ENCODE measurements at places on chromosomes 1 and 21.

DNA sequence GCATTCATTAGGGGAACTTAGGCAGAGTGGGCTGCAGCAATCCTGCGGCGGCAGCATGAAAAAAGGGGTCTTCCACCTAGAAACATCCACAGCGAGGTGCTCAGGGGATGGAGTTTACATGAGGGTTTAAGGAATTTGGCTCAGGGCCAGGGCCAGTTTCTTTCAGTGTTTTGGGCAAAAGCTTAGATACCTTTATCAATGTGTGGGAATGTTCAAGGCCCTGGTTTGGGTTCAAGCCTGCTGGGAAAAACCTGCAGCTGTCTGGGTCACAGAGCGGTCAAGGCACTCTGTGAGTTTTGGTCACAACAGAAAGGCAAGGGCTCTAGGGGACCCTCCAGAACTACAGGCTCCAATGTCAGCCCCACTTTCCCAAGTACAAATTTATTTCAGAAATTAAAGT, 230.3 kb downstream of the DISC1 start:
- DNase-seq, result no peak

GRCh38 chr1:40939320-40940059, 40.0 kb upstream of the CTPS1 start:
- no peak for DNase-seq

- no peak for DNase-seq
Measured at GRCh38 chr21:32437729-32438128, 25.2 kb downstream of the EVA1C start.

GRCh38 chr21:45788637-45789506, 145.3 kb downstream of the PCBP3 start:
- DNase-seq, result no peak

DNA sequence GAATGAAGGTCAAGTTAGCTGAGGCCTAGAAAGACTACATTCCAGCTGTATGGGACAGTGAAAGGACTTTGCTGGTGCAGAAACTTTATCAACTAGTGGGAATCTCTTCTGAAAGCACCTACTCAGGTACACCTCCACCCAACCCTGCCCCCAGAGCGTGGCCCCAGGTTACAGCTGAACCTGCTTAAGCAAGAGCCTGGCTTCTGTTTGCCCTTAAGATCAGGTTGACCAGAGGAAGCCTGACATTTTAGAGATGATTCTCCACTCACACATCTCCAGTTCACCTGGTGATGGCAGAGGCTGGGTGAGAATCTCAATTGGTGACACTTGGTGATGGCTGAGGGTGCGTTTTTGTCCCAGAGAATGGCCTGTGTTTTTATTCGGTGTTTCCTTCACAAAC, 24.0 kb downstream of the ELAPOR1 start:
- DNase-seq, result no peak

DNA sequence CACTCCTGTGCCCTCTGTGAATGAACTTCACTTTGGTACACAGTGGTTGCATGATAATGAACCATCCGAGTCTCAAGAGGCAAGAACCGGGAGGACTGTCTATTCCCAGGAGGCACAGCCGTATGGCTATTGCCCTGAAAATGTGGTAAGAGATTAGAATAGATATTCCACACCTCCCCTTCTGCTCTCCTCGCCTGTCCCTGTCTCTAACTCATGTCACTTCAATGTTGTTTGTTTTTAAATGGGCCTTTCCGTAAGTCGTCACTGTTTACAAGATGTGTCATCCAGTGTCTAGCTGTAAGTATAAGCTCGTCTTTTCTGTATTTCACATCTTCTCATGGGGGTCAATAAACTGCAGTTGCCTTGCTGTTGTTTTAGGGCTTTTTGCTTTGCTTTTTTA, 122.2 kb downstream of the PATJ start:
- DNase-seq, result no peak

- no peak for DNase-seq
Measured at GRCh38 chr1:66438501-66438900, 95.5 kb upstream of the SGIP1 start.

DNA sequence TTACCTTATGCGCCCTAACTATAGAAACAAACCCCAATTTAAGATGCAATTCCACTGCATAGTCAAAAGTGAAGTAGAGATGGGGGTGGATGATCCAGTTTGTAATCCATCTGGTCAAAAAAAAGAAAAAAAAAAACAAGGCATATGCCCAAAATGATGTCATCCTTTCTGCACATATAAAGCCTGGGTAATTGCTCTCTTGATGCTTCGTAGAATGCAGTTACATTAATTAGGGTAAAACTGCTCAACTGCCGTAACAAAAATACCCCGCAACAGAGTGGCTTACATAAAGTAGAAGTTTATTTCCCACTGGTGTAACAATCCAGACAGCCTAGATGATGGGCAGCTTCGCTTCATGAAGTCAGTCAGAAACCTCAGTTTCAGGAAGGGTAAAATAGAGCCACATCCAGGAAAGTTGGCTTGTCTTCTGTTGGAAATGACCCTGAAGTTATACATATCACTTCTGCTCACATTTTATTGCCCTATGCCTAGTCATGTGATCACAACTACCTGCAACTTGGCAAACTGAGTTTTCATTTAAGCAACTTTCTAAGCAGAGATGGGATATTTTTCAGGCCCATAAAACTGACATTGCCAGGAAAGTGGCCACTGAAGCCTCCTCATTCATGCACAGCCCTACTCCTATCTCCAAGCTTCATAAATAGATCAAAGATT, 221.7 kb downstream of the C1orf94 start:
- DNase-seq, result no peak

- no peak for DNase-seq
Measured at GRCh38 chr1:41740630-41741239, 178.0 kb downstream of the HIVEP3 start.

- DNase-seq, result no peak
Measured at GRCh38 chr1:37930246-37931101, 16.4 kb downstream of the INPP5B start.

DNA sequence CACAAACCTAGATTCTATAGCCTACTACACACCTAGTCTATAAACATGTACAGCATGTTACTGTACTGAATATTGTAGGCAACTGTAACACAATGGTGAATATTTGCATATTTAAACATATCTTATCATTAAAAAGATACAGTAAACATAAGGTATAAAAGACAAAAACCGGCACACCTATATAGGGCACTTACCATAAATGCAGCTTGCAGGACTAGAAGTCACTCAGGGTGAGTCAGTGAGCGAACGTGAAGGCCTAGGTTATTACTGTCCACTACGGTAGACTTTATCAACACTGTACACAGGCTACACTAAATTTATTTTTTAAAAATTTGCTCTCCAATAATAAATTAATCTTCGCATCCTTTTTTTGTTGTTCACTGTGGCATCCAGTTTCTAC, 13.3 kb downstream of the PSMG1 start:
- DNase-seq, result no peak

DNA sequence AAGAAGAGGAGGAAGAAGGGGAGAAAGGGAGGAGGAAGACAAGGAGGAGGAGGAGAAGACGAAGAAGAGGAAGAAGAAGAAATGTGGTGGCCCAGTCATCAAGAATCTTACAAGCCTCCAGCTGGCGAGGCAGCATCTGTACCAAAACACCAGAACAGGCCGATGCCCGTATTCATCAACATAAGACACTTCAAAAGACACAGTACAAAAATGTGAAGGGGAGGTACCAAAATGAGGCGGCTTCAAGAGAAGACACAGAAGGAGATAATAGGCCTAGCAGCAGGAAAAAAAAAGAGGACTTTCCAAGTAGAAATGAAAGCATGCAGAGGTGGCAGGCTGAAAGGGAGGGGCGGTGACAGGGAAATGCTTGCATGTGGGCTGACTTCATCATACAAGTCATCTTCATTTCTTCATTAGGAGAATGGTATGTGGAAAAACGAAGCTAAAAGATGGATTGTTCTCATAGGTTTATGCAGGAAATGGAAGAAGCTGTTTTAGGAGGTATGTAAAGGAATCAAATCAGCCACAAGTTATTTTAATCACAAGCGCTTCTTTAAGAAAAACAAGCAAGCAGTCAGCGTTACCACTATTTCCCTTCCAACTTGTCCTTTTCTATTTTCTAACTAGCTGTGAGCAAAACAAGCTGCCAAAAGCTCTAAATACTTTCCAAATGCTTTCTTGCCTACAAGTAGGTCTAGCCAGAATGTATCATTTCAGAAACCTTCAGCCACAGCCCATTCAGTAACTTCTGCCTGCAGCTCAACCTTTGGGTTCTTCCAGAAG, 192.3 kb downstream of the SLC45A1 start:
- DNase-seq, result peak; percentile 37

DNA sequence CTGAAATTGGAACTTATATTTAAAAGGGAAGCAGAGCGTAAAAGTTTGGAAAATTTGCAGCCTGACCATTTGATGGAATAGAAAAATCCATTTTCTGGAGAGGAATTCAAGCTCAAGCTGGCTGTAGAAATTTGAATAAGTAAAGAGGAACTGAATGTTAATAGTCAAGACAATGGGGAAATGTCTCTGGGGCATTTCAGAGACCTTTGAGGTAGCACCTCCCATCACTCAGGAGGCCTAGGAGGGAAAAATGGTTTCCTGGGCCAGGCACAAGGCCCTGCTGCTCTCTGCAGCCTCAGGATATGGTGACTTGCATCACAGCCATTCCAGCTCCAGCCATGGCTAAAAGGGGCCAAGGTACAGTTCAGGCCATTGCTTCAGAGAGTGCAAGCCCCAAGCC, 17.6 kb upstream of the TSHB start:
- no peak for DNase-seq
